GM10248 (cell line): ENCODE measurements at places on chromosomes 12 and 14.

- DNase-seq = no peak
Observed at GRCh38 chr12:131003716-131004045, 50.0 kb downstream of the ADGRD1 start.

DNA sequence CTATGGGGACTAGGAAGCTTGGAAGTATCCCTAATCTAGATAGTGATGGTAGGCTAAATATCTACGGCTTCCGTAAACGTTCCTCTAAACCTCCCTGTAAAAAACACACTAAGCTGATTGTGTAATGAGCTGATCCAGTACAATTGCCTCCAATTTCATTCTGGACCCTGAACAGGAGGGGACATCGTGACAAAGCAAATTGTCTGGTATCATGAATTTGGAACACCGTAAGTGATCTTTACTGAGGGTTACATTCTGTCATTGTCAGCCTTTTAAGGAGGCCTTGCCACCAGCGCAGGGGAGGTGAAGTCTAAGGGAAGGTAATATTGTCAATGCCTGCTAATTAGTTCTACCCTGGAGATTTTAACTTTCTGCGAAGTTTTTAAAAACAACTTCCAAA lies 487 bp upstream of the MGST1 start:
- no peak for DNase-seq

GRCh38 chr12:110563702-110564470 lies 19.2 kb downstream of the PPTC7 start:
- DNase-seq = no peak

GRCh38 chr12:127267128-127267527 lies 999.8 kb upstream of the TMEM132C start:
- no peak for DNase-seq

GRCh38 chr12:79673354-79673753 lies 17.4 kb downstream of the PAWR start:
- DNase-seq = no peak

- no peak for DNase-seq
Observed at GRCh38 chr14:83870546-83871270, 1659.2 kb upstream of the FLRT2 start.

DNA sequence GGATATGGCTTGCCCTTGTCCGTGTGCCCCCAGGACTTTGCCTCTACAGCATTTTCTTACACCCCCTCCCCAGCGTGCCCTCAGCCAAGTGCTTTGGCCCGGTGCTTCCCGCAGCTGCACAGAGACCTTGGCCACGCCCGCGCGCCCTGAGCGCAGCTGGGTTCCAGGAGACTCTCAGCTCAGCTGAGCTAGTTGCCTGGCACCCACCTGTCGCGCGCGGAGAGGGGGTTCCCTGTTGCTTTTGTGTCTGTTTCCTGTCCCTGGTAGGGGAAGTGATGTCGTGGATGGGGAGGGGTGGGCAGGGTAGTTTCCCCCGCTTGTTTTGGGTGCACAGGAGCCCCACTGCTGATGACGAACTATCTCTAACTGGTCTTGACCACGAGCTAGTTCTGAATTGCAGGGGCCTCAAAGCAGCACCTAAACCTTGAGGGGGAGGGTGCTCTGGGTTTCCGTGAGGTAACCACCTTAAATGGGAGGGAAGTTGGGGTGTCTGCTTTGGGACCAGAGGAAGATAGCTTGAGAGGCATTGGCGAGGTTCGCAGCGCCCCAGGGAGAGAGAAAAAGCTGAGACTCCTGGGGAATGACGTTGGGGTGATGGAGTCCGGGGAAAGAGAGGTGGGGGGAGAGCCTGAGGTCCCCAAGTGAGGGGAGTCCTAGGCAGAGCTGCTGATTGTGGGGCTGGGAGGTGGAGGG lies 1.5 kb downstream of the DIO3 start:
- no peak for DNase-seq
